ENCODE measurements at places on chromosomes 6 and 20.

DNA sequence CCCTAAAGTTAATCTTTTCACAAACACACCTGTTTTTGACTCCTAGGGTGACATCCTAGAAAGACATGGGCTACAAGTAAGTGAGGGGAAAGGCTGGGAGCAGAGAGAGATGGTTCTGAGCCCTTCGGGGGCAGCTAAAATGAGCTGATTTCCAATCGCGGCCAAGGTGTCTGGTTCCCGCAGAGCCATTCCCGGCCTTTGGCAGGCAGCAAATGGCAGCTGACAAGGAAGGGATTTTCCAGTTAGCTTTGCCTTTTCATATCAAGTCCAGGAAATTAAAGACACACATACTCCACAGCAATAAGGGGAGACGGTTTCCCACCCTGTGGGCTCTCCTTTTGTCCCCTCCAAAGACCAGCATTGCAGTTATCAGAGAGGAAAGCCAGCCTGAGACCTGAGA, 228.5 kb downstream of the ZMYND8 start:
- no peak for DNase-seq

- DNase-seq, result no peak
These were observed 164.8 kb upstream of the SGK1 start for GRCh38 chr6:134482593-134483270.

- DNase-seq, result no peak
These were observed 21.5 kb upstream of the MRPS18A start for GRCh38 chr6:43708860-43709653.

GRCh38 chr20:17513939-17514338, 17.2 kb downstream of the BFSP1 start:
- no peak for DNase-seq

DNA sequence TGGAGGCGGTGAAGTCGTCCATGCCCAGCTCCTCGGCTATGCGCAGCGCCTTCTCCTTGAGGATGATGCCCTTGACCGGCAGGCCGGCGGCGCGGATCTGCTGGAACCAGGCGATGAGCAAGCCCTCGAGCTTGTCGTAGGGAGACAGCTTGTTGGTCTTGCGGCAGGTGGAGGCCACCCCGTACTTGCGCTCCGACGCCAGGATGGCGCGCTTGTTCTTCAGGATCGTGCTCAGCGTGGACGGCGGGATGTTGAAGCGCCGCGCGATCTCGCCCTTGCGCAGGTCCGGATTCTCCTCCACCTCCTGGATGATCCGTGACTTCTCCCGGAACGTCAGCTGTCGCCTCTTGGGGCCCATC, 435 bp downstream of the CENPB start:
- DNase-seq, result peak; percentile 65

DNA sequence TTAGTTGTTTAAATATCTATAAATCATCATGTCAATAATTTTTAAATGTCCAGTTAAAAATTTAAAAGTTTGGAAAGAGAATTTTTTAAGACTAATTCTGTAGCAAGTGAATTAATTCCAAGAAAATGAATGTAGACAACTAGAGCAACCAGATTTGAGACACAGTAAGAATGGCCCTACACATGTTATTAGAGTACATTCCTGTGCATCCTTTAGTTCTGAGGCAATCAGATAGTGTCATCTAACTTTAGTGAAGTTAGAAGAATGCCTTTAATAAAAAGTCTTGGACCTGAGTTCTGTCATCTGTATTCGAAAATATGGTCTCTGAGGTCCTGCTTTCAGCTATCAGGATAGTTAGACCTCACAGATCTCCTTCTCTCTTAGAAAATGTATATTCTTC, 63.7 kb downstream of the HIVEP2 start:
- no peak for DNase-seq

- no peak for DNase-seq
These were observed 453.2 kb downstream of the DOK5 start for GRCh38 chr20:54928564-54928963.

DNA sequence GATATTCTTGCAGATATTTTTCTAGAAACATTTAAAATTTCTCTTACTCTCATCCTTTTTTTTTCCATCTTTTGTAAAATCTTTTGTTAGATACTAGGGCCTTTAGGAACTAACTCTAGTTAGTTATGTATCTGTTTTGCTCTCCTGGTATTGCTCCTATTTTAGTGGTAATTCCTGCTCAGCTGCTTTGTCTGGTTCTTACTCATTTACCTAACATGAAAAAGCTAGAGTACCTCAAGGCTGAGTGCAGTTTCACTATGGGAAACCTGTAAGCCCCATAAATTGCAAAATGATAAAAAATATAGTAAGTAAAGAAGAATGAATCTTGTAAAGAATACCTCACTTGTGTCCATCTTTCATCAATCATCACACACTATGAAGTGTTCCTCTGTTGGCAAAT, 1602.0 kb downstream of the GRIK2 start:
- DNase-seq, result no peak

DNA sequence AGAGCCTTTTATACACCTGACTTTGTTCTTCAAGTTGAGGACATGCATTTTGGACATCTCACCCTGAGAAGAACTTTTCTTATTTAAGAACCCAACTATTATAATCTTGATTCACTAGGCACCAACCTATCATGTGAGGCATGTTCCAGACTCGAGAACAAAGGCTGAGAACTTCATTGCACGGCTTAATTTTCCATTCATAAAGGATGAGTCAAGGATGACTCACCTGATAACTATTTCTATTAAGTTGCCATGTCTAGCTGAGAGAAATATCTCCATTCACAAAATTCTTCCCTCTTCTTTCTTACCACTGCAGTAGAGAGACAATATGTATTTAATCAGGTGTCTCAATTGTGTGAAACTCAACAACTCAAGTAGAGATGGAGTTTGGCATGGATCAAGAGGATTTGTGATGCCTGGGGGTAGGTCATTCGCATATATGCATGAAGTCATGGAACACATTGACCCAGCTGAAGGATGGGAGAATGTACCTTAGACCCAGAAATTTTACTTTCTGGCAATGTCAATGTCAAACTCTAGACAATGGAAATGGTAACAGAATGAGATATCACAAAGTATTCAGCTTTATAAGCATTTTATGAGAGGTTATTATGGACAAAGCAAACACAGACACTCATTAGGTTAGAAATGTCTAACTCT, 208.7 kb upstream of the PRND start:
- DNase-seq, result no peak

DNA sequence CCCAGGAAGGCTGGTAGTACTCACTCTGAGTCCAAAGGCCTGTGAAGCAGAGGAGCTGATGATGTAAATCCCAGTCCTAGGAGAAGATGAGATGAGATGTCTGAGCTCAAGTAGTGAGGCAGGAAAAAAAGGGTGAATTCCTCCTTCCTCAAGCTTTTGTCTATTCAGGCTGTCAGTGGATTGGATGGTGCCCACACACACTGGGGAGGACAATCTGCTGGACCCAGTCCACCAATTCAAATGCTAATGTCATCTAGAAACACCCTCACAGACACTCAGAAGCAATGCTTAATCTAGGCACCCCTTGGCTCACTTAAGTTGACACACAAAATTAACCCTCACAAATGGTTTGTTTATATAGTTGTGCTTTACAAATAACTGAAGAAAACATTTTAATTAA, 94.6 kb downstream of the CD109 start:
- no peak for DNase-seq

GRCh38 chr20:1934156-1934555, 38.9 kb downstream of the SIRPA start:
- no peak for DNase-seq

DNA sequence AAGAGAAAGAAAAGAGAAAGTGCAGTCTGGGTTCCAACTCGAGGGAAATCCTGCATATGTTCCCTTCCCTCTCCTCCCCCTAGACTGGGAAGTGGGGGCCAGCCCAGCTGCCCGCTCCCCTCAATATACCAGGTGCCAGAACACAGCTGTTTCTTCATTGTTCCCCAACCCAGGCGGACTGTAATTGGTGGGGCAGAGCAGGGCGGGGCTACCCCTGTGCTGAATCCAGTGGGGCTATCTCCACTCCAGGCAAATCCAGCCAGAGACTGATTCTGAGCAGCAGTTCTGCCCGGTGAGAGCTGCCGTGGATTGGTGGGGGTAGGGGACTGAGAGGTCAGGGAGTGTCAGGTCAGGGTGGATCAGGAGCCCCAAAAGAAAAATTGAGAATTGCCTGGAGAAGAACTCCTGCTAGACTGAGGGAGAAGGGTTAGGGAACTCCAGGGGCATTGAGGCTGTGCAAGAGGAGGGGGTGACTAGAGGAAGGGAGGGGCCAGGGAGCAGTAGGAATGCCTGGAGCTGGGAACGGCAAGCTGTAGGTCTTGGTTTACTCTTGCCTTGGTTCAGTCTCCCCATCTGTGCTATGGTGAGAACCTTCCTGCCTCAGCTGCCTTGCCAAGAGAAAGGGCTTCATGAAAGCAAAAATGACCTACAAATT, at the start of gene MYMX:
MYMX (plus strand) TSS at position 250 of the 655 bp plus-strand sequence. CDS start 546 bp downstream, outside the sequence.
- no peak for DNase-seq

DNA sequence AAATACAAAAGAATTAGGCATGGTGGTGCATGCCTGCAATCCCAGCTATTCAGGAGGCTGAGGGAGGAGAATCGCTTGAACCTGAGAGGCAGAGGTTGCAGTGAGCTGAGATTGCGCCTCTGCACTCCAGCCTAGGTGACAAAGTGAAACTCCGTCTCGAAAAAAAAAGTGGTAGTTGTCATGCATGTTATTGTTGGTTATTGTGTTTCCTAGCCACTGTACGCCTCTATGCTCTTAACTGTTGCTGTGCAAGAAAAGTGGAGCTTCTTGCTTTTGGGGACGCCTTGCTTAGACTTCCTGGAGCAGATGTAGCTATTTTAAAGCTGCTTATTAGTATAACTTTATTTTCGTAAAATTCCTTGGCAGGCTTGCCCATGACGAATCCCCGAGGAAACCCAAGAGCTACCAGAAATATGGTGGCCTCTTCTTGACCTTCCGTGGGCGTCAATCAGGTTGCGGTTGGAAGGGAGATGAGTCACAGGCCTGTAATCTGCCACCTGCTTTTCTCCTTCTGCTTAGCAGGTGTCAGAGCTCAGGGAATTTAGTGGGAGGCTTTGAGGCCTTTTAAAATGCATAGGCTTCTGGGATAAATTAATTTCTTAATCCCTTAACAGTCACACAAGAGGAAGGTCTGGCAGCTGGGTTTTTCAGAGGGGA, 17.3 kb downstream of the GABRR2 start:
- DNase-seq, result peak; percentile 64

DNA sequence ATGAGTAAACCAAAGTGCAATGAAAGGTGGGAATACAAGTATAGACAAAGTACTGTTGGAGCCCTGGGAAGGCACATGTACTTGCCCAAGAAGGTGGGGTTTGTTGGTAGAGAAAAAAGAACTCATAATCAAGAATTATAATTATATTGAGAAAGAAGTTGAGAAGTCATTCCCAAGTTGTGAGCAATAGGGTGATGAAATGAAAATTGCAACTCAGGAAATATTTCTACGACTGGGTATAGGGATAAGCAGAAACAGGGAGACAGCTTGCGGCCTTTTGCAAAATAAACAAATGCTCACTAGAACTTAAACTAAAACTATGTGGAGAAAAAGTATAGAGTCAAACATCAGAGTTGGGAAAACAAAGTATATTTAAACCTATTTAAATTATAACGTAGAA, 250.7 kb upstream of the FAM83B start:
- DNase-seq, result no peak

GRCh38 chr6:8268156-8268555, 165.8 kb upstream of the EEF1E1 start:
- DNase-seq, result no peak

GRCh38 chr6:167331565-167331964, 6.7 kb downstream of the TTLL2 start:
- DNase-seq, result no peak

- no peak for DNase-seq
These were observed 581.0 kb upstream of the MAP3K7 start for GRCh38 chr6:91167846-91168245.

DNA sequence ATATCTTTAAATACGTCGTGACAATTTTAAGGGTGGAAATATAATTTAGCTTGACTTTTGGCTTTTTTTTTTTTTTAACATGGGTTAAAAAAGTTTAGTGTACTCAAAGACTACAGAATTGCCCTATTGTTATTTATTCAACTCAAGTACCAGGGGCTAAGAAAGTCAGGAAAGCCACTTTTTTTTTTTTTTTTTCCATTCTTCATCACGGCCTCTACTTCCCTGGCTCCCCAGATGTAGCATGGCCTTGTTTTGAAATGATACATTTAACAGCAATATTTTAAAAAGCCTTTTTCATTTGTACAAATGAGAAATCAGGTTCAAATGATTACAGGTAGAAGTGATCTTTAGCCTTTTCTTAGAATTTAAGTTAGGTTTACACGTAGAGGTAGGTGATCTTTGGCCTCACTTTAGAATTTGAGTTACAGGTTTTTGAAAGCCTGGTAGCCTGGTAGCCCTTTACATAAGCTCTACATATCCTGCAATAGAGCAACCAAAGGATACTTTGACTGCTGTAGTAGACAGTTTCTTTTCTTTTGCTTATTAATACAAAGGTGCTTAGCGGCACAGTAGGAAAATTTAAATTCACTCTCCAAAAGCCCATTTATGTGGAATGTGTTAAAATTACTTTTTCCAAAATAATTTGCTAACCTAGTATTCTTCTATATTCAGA, 160.5 kb upstream of the MMS22L start:
- DNase-seq, result no peak

GRCh38 chr6:75620381-75621304, 19.0 kb downstream of the SENP6 start:
- no peak for DNase-seq

DNA sequence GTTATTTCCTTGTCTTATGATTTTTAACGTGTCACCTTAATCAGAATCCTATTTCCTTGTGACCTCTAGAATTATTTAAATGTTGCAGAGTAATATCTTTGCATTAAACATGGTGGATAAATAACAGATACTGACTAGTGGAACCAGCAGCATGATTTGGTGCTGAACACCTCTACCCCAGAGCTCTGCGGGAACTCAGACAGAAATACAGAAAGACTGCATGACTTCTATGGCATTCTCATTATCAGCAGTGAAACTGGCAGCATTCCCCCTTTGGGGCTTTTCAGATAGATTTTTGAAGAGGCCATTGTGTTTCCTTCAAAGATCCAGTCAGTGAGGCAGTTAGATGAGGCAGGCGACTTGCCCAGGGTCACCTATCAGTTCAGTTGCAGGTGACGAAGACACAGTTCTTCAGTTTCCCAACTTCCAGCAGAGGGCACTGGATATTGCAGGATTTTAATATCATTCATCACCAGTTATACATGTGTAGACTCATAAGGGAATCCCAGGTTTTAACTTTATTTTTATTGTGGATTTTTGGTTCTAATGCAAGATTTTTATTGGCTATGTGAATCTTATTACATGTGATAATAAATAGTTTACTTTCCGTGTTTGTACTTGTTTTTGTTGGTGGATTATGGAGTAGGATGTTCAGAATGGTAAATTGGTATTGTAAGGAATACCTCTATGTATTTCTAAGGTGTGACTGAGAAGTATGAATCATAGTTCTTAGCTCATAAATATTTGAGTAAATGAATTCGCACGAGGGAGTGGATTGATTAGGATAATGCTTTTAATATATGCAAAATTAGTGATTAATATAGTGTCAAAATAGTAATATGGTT, 81.3 kb downstream of the AFDN start:
- DNase-seq, result no peak

DNA sequence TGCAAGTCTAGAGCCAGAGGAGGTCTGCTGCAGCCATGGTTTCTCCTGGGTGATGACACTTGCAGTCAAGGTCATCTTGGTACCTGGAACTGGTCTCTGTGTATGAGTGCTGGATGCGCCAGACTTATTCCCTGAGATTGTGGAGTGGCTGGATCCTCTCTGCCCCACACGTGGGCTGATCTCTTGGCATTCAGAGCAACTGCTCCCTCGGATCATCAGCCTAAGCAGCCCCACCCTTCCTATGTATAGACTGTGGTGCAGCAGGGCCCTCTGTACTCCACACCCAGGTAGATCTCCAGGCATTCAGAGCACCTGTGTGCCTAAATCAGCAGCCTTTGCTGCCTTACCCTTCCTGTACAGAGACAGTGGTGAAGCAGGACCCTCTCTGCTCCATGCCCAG, 12.1 kb upstream of the CST4 start:
- DNase-seq, result no peak
